Suppressor macrophage (primary cell): ENCODE measurements at places on chromosomes 1 and 21.

DNA sequence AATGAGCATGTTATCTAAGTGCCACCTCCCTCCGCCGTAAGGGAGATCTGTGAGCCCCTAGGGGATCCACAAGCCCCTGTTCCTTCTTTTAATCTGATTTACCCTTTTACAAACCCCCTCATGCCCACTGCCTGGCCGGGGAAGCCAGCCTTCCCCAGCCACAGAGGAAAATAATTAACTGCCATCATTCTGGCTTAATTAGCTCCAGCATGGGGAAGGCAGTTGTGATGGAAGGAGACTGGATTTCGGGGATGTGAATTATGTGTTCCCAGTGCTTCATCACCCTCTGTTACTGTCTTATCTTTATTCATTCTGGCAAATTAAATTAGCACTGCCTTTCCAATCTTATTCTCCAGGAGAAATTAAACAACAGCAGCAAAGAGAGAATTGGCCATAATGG lies 135.8 kb downstream of the PTPRU start:
- no peak for DNase-seq

DNA sequence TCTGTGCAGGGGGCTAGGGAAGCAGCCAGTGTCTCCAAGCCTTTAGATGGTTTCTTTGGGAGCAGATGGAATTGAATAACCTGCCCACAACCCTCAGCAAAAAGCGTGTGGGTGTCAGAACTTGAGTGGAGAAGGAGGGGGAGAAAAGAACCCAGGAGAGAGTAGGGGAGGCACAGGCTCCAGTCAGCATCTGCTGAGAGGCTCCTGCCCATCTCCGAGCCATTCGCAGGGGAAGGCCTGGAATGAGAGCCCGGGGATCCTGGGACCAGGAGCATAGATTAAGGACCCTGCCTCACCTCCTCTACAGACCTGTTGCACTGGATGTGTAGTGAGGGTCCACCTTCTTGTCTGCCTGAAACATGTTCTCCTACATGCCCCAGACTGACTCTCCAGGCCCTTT lies 16.3 kb downstream of the TMEM81 start:
- DNase-seq, result no peak

DNA sequence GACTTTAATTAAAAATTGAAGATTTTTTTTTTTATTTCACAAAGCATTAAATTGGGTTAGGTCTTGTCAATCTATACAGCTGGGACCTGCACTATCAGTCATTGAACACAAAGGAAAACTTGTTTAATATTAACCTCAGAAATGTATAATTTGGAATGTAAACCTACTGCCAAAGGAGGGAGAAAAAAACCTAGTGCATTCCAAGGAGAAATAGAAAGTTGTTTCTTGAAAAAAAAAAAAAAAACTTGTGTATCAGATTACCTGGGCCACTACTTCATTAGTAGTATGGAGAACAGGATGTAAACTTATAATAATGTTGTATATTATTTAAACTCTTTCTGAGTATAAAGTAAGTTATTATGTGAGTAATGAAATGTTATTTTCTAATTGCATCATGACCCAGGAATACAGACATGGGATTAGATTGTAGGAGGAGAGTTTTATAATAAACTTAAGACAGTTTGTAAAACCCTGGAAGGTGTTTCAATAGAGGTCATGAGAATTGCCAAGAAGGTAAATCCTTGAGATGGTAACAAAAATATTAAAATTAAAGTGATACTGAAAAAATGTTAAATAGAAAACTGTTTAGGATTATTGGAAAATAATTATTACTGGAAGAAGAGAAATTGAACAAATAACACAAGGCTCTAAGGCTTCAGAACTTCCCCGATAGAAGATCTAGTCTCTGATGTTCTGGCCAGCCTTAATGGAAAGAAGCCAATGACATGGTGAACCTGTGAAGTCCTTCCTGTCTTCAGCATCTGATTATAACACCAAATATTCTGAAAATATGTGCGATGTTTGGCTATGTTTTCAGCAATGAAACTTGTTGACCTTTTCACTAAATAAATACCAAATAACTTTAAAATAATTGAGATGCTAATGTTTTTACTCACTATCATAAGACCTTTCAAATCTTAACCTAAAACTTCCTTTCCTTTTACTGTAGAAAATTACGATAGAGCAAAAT lies 412.8 kb upstream of the LYPLAL1 start:
- DNase-seq, result no peak

DNA sequence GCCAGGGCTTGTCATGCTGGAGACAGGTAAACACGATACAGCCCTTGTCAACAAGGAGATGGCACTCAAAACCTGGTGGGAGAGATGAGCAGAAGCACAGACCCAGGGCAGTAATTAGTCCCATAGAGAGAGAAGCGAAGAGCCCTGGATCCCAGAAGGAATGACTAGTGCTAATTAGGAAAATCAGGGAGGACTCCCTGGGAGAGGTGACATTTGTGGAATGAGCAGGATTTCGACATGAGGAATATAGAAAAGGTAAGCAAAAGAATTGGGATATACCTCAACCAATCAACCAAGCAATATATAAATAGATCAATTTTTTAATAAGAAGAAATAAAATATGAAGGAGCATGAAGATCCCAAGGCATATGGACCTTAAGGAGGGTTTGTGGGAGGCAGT lies 98.5 kb upstream of the GJB5 start:
- no peak for DNase-seq

- peak; percentile 89 for DNase-seq
Observed at GRCh38 chr1:116667575-116668105, at the start of gene IGSF3. TSS of gene IGSF3 (minus strand) at chr1:116667733. CDS start at chr1:116666326, 1,407 bp downstream.

GRCh38 chr1:226762988-226763904 lies 24.2 kb upstream of the ITPKB start:
- no peak for DNase-seq

- DNase-seq, result no peak
Observed at GRCh38 chr1:115331558-115332331, 6.3 kb downstream of the NGF start.

DNA sequence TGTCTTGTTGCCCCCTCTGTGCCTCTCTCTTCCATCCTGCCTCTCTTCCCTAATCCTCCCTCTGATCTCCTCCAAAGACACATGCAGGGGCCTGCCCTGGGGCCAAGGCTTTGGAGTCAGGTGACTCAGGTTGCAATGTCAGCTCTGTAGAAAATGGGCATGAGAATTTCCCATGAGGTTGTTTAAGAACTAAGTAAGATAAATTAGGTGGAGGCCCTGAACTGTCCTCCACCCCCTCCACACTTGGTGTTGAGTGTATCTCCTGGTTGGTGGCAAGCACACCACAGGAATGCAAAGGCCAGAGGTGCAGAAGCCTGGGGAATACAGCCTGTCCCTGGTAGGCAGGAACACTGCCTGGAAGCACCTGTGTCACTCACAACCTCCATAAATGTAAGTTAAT lies 63.9 kb upstream of the GRIK3 start:
- no peak for DNase-seq

- peak; percentile 53 for DNase-seq
Observed at GRCh38 chr1:224378855-224379631, 22.4 kb downstream of the CNIH4 start.

DNA sequence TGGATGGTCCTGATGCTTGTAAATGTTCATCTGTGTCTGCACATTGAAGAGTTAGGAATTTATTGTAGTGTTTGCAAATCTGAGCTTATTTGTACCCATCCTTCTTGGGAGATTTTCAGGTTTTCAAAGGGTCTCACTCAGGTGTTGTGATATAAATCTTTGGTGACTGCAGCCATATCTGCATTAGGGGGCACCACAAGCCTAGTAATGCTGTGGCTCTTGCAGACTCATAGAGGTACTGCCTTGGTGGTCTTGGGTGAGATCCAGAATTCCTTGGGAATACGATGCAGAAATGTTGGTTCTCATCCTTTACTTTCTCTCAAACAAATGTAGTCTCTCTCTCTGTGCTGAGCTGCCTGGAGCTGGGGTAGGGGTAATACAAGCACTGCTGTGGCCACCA lies 405.9 kb downstream of the TTLL7 start:
- DNase-seq, result no peak

GRCh38 chr1:59697150-59697800 lies 117.5 kb upstream of the HOOK1 start:
- peak; percentile 38 for DNase-seq

- DNase-seq, result no peak
Observed at GRCh38 chr1:226639631-226640061, 91.1 kb downstream of the STUM start.

GRCh38 chr1:204478921-204479320 lies 15.7 kb downstream of the PIK3C2B start:
- DNase-seq, result no peak

DNA sequence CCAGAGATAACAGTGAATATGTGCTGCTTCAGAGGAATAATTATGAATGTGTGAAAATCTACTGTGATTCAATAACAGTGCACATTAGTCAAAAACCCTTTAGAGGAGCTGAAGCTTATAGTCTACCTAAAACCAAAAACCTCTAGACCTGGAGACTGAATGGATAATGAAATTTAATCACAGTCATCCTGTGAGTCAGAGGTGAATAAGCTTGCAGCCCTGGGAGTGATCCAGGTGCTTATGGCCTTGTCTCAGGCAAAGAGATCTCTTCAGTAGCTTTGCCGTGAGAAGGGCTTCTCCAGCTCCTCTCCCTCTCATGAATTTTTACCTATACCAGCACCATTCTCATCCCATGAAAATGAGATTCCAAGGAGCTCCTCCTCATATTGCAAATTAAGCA lies 81.3 kb upstream of the RGS4 start:
- DNase-seq, result no peak

- DNase-seq, result peak; percentile 40
Observed at GRCh38 chr1:226748306-226748705, 9.2 kb upstream of the ITPKB start.

DNA sequence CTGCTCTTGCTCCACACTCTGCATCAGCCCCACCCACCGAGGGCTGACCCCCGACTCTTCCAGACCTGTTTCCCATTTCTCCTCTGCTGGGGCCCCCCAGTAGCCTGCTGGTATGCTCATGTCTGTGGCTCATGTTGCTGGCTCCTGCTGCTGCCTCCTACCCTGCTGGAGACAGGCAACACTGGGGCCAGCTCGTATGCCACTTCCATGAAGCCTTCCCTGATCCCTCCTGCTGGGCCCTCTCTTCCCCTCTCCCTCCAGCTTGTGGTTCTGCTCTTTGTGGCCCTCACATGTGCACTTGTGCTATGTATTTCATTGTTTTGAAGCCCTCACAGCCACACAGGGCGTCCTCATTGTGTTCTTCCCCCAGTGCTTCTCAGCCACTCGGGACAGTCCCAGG lies 40.5 kb downstream of the CNN3 start:
- DNase-seq, result no peak

- no peak for DNase-seq
Observed at GRCh38 chr1:32948905-32949304, 15.7 kb downstream of the RNF19B start.

DNA sequence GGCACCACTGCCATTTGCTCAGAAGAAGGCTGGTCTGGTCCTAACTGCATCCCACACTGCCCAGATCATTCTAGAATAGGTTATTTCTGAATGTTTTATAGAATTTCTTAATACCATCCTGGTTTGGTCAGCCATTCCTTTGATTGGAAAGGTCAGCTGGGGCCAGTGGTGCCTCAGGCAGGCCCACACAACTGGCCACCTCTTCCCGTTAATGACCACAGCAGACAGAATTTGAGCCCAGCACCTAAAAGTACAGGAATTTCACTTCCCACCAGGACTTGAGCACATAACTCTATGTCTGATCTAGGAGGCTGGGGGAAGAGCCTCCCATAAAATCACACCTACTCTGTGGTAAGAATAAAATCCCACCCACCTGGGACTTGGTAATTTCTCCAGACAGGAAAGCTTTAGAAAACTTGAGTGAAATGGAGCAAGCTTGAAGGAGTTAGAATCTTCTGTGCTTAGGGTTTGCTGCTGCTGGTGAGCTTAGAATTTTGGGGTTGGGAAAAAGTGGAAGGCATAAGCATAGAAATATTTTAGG lies 6.6 kb upstream of the PLA2G2C start:
- no peak for DNase-seq

GRCh38 chr21:32338209-32338921 lies 39.7 kb downstream of the MRAP start:
- DNase-seq, result no peak

DNA sequence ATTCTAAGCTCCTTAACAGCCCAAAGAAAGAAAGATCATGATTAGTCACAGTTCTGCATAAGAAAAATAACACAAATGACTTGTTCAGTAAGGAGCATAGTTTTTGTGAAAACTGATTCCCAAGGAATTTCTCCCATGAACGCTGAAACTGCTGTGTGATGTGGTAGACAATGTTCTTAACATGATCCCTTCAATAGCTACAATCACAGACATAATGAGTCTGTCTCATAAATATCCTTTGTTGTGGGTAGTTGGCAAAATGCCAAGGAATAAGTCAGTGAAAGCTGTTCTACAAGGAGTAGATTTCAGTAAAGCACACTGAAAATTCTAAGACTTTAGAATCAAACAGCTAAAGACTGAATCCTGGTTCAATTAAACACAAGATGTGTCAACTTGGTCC lies 404.8 kb downstream of the HLX start:
- no peak for DNase-seq

DNA sequence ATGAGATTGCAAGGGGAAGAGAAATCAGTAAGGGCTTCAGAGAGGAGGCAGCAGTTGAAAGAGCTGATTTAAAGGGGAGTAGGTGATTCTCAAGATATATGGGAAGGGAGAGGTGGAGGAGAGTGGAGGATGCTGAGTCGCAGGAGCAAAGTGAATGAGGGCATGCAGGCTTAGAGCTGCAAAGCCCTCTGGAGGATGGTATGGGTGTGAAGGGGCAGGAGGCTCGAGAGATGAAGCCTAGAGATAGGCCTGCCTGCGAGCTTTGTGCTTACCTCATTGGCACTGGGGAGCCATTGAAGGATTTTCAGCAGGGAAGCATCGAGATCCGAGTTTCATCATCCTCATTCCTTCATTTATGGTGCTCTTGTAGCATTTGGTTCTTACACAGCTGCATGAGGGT lies 15.8 kb upstream of the SH2D2A start:
- DNase-seq, result no peak

DNA sequence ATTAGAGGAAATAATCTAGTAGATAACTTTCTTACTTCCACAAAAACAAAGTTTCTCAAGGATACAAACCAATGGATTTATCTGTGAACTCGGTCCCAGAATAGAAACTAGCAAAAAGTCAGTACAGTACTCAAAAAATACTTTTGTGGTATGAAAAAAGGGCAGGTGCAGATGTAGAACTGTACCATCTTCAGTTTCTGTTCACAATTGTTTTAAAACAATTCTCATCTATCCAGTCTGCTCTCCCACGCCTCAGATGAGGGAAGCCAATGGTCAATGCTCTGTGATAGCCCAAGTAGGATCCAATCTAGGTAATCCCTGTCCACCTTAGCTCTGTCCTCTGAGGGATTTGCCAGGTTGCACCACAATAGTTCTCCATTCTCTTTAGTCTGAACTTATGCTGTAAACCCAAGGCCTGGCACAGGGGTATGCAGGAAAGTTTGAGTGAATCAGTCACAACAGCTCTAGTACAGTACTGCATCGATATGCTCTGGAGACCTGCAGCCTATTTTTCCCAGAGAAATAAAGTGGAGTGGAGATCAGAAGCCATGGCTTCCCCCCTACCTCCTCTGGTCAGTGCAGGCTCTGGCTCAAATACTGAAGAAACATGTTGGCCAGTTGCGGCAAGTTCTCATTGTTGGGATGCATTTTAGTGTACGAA lies 1.4 kb downstream of the KTI12 start:
- DNase-seq, result no peak
